ENCODE measurements at places on chromosomes 11 and 22.
A peak's percentile ranks its signal among the peaks of the same experiment; 100 is the strongest.

- DNase-seq: no peak
Observed at GRCh38 chr11:70176940-70177689, 26.0 kb upstream of the FADD start.

GRCh38 chr11:90593099-90593498, 370.2 kb upstream of the CHORDC1 start:
- DNase-seq: no peak

GRCh38 chr11:46162700-46163099, 41.4 kb upstream of the PHF21A start:
- DNase-seq: no peak

GRCh38 chr11:13292970-13293369, 15.4 kb downstream of the BMAL1 start:
- no peak for DNase-seq

GRCh38 chr11:30938171-30938570, 352.0 kb upstream of the MPPED2 start:
- DNase-seq: no peak

- no peak for DNase-seq
Observed at GRCh38 chr22:44620841-44621257, 81.2 kb upstream of the PRR5 start.

DNA sequence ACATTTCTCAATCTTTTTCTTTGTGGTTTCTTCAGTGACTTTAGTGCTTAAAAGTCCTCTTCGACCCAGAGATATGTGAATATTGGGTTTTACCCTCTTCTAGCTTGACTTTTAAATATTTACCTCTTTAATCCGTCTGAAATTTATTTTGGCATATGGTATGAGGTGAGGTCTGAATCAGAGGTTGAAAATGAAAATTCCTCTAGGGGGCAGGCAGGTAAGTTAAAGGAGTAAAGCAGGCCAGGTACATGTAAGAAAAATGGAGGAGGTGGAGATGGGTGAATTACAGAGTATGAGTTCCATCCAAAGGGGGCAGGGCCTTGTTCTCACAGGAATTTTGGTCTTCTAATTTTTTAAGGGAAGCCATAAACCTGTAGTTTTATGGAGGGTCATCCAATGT, 263.8 kb upstream of the NARS2 start:
- DNase-seq: no peak

DNA sequence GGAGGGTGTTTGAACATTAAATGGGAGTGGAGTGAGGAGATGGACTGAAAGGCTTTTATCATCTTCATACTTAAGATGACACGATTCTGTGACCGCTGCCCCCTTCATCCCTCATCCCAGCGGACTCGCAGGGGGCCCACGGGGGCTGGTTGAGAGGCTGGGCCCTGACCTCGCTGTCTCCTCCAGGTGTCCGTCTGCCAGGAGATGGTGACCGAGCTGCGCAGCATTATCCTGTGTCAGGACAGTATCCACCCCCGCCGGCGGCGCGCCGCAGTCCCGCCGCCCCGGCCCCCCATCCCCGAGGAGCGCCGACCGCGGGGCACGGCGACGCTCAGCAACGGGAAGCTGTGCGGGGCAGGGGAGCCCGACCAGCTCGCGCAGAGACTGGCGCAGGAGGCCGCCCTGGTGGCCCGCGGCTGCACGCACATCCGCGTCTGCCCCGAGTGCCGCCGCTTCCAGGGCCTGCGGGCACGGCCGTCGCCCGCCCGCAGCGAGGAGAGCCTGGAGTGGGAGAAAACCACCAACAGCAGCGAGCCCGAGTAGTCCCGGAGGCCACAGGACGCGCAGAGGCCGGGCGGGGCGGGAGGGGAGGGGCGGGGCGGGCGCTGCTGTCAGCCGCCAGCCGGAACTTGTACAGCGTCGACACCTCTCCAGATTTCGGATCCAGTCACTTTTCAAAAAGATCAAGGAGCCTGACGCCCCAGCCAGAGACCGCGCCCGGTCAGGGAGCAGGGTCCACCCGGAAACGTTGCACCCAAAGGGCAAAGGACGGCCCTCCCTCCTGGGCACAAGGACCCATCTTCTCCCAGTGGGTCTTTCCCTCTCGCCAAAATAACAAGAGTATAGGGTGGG, 38.0 kb upstream of the TBCEL start:
- DNase-seq: peak; percentile 47

DNA sequence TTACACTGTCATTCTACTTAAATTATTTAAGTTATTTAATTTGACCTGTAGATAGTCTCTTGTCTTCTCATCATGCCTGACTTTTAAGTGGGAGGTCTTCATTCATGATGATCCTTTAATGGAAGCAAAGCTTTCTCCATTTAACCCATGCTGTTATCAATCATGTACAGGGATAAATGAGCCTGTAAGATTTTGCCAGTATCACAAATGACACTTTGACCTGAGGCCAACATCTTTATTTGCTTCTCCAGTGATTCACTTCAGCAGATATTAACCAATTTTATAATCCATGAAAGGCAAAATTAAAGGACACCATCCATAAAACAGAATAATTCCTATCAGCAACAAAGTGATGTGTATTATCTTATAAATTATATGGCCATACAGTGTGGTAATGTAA, 7.7 kb downstream of the CCDC73 start:
- peak; percentile 15 for DNase-seq

DNA sequence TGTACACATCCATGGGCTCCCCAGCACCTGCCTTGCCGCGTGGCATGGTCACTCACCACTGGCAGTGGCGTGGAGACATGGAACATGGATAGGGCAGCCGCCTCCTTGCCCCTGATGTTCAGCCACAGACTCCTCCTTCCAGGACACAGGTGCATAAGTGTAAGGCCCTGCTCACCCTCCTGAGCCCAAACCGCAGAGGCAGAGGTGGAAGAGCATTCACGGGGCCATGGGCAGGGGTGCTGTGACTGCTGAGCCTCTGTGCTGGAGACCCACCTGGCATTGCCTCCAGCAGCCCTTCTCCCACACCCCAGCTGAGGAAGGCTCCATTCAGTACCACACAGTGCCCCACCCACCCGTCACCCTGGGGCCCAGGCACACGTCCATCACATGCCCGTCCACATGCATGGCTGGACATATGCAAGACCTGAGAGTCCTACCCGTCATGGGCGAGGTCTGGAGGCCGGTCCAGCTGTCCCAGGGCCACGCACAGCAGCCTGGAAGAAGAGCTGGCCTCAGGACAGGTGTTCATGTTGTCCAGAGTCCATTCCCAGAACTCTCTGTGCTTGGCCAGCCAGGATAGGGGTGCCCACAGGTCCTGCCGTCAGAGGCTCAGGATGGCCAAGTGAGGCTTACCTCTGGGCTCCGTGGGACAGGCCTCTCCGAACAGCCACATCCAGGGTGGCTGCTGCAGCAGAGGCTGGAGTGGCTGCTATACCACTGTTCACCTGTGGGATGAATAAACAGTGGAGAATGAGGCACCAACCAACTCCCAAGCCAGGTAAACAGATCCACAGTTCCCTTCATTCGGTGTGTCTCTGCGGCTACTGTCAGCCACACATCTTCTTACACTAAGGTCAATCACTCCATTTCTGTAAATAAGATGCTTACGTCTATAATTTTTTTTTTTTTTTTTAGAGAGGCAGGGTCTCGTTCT, 1.7 kb upstream of the TUBGCP6 start:
- DNase-seq: no peak

- no peak for DNase-seq
Observed at GRCh38 chr11:93718057-93718563, 23.2 kb downstream of the TAF1D start.

DNA sequence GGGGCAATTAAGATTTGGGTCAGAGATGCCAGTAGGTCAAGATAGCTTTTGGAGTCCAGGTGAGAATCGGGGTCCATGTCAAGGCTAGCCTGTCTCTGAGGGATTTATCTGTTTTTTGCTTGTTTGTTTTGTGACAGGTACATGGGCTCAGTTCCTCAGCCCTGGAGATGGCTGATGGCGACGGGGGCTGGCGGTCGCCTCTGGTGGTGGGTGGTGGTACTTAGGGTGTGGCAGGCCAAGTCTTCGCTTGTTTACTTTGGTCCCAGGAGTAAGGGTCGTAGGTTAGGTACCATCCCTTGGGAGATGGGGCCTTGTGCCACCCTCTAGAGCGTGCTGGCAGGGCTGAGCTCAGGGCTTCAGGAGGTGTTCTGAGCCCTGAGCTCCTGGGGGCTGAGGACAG, 4.7 kb downstream of the SLC25A45 start:
- no peak for DNase-seq

Measured in brain (organoid and tissue), 16 donors.